ENCODE measurements at places on chromosomes 2 and 18.

- DNase-seq = no peak
Observed at GRCh38 chr18:25109484-25109883, 242.5 kb downstream of the ZNF521 start.

- no peak for DNase-seq
Observed at GRCh38 chr2:95185197-95185596, 19.6 kb downstream of the ZNF2 start.

- DNase-seq = no peak
Observed at GRCh38 chr2:237859533-237860272, at the start of gene RAMP1. TSS of gene RAMP1 (plus strand) at chr2:237859623. CDS start at chr2:237859676, 53 bp downstream.

DNA sequence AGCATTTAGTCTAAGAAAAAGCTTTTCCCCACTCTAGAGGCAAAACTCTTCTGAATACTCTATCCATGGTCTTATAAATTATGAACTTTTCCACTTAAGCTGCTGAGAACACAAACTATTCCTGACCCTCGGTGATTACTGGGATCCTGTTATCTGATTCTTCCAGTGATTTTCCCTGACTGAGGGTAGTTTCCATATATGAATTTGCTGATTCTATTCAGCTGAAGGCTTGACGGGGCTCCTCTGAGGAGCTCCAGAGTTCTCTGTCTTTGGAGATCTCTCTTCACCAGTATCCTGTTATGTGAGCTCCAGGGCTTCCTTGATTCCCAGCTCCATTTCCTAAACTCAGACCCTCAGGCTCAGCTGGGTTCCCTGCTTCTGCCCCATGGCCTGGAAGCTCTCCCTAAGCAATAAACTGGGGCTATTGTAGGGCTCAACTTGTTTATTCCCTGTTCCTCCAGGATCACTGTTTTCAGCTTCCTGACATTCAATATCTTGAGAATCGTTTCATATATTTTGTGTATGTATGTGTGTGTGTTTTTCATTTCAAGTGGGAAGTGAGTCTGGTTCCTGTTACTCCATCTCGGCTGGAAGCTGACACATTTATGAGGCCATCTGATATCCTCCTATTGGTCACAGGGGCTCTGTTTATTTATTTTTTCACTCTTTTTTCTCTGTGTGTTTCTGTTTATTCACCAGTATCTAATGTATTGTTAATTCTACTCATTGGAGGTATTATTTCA is 78.2 kb downstream of the ARHGAP28 start:
- DNase-seq = no peak

DNA sequence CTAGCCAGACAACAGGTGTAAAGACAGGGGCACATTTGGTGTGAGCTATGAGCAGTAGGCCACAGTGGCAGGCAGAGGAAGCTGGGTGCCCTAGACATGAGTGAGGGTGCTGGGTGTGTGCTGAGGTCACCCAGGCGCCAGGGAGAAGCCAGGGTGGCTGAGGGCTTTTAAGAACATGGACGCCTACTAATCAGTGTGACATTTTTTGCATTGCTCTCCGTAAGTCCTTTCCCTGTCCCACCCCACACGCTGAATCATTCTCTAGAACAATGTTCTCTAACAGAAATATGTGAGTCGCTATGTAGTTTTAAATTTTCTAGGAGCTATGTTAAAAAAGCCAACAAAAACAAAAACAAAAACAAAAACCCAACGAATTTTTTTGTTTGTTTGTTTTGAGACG is 204.5 kb upstream of the REV1 start:
- no peak for DNase-seq

DNA sequence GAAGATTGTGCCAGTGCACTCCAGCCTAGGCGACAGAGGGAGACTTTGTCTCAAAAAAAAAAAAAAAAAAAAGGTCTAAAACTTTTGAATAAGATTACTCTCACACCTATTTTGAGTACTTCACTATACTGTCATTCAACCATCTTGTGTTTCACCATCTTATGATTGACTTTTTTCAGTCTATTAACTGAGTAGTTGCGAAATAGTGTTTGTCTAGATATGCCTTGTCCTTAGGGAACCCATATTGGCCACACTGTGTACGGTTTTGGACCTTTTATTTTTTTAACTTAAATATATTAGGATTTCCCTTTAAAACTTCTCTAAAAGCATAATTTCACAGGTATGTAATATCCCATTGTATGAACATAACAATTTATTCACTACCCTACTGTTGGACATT is 72.3 kb downstream of the ALMS1 start:
- no peak for DNase-seq

GRCh38 chr18:66795051-66795450 is 191.2 kb upstream of the CDH19 start:
- no peak for DNase-seq

- DNase-seq = no peak
Observed at GRCh38 chr2:205750797-205751196, 68.5 kb downstream of the NRP2 start.

DNA sequence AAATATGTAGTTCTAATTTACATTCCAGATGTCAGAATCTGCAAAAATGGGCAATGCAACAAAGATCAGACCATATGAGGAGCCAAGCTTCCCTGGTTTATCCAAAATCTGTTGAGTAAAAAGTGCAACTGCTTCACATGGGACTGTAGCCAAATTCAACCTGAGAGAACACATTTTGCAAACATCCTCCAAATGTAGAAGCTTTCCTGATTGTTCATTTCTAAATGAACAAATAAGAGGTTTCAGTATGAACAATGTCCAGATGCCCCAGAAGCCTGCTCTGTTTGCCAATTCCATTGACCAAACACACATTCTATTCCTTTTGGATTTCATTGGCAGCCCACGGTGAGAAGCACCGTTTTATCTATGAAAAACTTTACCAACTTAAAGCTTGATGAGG is 117.9 kb upstream of the OSR1 start:
- no peak for DNase-seq

DNA sequence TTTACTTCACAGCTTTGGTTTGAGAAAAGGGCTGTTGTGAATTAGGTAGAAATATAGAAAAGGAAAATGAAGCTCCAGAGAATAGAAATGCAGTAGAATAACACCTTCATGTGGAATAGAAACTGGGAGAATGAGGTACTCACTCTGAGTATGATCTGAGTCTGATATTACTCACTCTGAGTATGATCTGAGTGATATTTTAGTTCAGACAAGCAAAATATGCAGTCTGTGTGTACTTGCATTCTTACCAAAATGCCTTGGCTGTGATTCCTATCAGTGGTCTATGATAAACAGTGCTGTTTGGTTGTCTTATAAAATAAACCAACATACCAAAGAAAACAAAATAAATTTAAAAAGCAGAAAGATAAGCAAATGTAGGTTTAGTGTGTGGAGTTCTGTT is 487.6 kb downstream of the THSD7B start:
- DNase-seq = no peak

Data from stimulated activated CD4-positive, alpha-beta T cell treated with anti-CD3 and anti-CD28 coated beads, Interleukin-1b, Interleukin-23, amount 100 ng/mL, for 24 hours (primary cell).